ENCODE measurements at places on chromosomes 12 and 14. TPM values are rescaled to one million over a fixed set of nuclear protein-coding genes. Genes with fewer than 3 reads are reported as not detected.

DNA sequence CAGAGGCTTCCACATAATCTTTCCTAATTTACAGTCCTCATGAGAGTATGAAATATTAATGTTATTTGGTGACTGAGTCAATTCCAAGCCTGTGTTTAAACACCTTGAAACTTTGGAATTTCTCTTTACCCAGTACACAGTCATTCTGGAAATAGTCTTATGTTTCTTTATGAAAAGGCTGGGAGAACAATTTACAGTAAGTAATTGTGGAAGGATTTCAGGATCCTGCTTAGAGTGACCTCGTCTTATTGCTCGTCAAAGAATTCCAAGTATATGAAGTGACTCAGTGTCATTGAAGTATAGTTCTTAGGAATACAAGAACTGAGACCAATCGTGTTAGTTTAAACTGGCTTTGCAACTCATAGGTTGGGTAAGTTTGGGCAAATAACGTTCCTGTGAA lies 634.2 kb downstream of the SLC16A7 start:
- no peak for DNase-seq
- H3K4me3 ChIP-seq: no peak overlapping the region
- no peaks in the 10 kb centered on the region for H3K4me1 ChIP-seq
- no peaks in the 10 kb centered on the region for H3K27me3 ChIP-seq

- H3K27me3 ChIP-seq: no peaks in the 10 kb centered on the region
- H3K27ac ChIP-seq: no peak overlapping the region
Observed at GRCh38 chr12:103020839-103021238, 63.4 kb downstream of the ASCL1 start.

DNA sequence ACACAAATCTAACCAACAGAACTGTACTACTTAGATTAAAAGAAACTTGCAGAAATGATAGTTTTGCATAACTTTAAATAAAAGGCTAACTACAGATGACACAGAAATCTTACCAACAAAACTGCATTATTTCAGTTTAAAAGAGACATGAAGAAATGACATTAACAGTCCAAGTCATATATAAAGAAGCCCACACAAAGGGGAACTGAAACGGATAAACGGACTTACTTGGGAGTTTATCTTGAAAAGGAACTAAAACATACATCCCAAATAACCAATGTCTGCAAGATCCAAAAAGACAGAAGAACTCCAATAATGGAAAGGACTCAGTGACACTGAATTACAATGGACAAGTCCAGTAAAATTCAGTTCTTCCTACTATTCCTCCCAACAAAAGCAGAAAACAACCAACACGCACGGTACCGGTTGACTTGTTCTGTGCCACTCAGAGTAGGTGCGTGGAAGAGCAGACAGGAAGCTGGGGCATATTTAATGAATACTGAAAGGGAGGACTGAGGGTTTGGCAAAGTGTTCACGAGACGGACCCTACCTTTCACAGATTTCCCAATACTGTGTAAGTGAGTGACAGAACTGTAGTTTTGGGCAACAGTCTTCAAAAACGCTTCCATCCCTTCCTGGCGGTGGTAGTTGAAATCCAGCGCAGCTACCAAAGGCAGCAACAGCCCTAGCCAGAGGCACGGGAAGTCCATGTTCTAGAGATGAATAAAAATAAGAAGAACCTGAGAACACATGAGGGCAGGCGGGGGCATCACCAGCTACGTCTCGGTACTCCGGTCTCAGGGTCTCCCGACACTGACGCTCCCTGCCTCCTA lies 627 bp downstream of the CPM start:
- peak overlapping the region; percentile 78 for H3K4me3 ChIP-seq
- DNase-seq: no peak
- no peaks in the 10 kb centered on the region for H3K27me3 ChIP-seq
- peak overlapping the region; percentile 74 for H3K27ac ChIP-seq
- no peaks in the 10 kb centered on the region for H3K36me3 ChIP-seq

GRCh38 chr12:69623970-69624369 lies 13.3 kb upstream of the LRRC10 start:
- H3K36me3 ChIP-seq: no peaks in the 10 kb centered on the region
- peak; percentile 84 for DNase-seq
- no peak overlapping the region for H3K4me3 ChIP-seq
- H3K27ac ChIP-seq: no peak overlapping the region
- H3K27me3 ChIP-seq: no peaks in the 10 kb centered on the region

LMO3 gene
- 27.6 TPM for total RNA-seq

A2M gene
- 75.0 TPM for total RNA-seq

DNA sequence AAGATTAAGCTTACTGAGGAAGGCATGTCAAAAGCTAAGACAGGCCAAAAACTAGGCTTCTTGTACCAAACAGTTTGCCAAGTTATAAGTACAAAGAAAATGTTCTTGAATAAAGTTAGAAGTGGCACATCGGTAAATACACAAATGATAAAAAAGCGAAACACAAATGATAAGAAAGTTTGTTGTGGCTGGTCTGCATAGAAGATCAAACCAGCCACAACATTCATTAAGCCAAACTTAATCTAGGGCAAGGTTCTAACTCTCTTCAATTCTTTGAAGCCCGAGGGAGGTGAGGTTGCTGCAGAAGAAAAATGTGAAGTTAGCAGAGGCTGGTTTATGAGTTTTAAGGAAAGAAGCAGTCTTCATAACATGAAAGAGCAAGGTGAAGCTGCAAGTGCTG lies 1119.6 kb upstream of the FLRT2 start:
- no peaks in the 10 kb centered on the region for H3K27me3 ChIP-seq
- DNase-seq: no peak
- no peaks in the 10 kb centered on the region for H3K36me3 ChIP-seq
- H3K4me3 ChIP-seq: no peak overlapping the region
- H3K4me1 ChIP-seq: no peaks in the 10 kb centered on the region
- H3K27ac ChIP-seq: no peak overlapping the region

DNA sequence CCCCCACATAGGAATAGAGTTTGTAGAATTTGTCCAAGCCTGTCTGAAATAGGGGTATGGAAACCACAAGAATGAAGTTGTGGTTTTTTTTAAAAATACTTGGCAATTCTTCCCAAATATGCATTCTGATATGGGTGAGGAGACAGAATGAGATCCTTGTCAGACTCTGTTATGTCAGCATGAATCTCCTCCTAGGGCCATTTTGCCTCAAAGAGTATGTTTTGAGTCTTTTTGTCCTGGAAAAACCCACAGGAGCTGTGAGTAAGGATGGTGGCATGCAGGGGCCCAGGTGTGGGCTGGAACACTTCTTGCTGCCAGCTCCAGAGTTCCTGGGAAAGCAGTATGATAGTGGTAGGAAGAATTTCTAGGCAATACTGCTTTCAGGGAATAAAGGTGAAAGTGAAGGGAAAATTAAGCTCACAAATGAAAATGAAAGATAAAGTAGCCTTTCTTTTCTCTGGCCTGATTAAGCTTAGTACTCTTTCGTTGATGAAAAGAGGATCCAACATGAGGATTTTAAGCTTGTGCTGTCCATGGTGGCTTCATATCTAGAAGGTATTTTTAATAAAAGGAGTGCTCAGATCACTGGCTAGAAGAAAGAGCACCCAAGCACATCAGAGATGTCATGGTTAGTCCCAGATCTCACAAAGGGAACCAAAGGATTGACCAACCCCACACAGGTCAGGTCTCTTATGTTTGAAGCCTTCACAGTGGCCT lies 130.8 kb downstream of the LLPH start:
- no peak overlapping the region for H3K4me3 ChIP-seq
- no peaks in the 10 kb centered on the region for H3K4me1 ChIP-seq
- no peak for DNase-seq
- no peak overlapping the region for H3K27ac ChIP-seq

GRCh38 chr12:52992699-52993557 lies 13.3 kb upstream of the EIF4B start:
- H3K4me3 ChIP-seq: no peak overlapping the region
- H3K4me1 ChIP-seq: no peaks in the 10 kb centered on the region
- H3K36me3 ChIP-seq: no peaks in the 10 kb centered on the region
- H3K27ac ChIP-seq: no peak overlapping the region
- H3K27me3 ChIP-seq: no peaks in the 10 kb centered on the region
- no peak for DNase-seq

DNA sequence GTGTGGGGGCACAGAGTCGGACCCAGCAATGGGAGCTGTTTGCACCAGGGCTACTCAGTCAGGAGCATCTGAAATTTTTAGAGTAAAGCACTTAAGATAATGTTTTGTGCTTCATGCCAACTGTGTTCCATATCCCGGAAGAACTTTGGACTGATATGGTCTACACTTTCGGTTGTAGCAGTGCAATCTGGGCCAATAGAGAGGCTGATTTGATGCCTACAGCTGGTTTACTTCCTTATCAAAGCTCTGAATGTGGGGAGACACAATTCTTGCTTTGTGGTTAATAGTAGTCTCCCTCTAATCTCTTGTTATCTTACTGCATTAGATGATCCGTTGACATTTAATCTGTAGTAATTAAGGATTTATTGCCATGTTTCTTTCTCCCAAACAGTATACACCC lies 7.8 kb upstream of the VDR start:
- DNase-seq: no peak
- H3K27me3 ChIP-seq: no peaks in the 10 kb centered on the region

RPGRIP1 gene
- not detected for total RNA-seq

TBX3 gene
- 1.1 TPM for total RNA-seq

DNA sequence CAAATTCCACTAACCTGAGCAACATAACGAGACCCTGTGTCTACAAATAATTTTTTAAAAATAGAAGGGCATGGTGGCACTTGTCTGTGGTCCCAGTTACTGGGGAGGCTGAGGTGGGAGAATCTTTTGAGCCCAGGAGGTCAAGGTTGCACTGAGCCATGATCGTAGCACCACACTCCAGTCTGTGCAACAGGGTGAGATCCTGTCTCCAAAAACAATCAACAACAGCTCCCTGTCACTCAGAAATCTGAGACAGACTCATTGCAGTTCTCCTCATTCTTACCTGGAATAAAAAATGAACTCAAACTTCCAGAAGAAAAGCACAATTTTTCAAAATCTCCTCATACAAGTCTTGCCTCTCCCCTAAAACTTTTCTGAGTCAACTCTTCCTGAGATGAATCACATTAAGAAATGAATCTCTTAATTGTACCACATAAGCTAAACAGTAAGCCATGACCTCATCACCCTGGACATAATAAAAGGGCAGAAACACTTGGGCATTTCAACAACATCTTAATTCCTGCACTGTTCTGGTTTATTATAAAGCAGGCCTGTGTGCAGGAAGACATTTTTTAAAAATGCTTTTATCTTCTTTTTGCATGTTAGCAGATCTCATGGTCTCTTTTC lies 214.3 kb upstream of the CDKN3 start:
- no peak overlapping the region for H3K27ac ChIP-seq
- H3K36me3 ChIP-seq: no peaks in the 10 kb centered on the region
- no peaks in the 10 kb centered on the region for H3K4me1 ChIP-seq
- DNase-seq: no peak

EDDM3A gene
- not detected for total RNA-seq

DNA sequence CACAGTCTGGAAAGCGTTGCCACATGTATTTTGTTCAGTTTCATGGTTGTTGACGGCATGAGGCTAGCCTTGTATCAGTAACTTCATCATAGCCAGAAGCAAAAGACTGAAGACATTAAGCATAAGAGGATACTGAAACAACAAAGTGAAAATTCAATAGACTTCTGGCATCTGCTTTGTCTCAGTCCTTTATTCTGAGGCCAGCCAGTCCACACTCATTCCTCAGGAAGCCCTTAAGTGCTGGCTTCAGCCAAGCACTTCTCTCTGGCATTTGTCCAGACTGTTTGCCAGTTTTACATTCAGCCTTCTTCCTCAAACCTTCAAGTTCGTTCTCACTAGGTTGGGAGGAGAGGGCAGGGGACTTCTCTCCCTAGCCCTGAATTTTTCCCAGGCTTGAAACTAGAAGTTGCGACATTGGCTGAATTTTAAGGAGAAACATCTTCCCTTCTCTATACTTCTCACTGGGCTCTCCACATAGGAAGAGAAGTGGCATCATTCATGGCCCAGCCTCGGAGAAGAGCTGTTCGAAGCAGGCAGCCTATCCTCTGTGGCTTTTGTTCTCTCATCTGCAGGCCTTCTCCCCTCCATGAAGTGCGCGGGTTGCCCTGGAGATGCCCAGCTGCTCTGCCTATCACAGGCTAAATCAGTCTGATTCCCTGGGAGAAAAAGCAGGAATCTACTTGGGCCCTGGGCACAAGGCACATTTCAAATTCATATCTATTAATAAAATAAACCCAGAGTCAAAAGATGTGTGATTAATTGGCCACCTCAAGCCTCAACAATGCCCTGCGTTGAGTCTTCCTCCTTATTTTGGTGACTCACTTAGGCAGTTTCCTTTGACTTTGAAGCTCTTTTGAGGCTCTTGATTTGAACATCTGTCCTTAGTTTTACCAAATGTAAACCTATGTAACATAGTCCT lies 130.9 kb upstream of the PLEKHA5 start:
- no peak overlapping the region for H3K27ac ChIP-seq
- H3K4me3 ChIP-seq: no peak overlapping the region
- no peaks in the 10 kb centered on the region for H3K27me3 ChIP-seq
- H3K36me3 ChIP-seq: no peaks in the 10 kb centered on the region

DNA sequence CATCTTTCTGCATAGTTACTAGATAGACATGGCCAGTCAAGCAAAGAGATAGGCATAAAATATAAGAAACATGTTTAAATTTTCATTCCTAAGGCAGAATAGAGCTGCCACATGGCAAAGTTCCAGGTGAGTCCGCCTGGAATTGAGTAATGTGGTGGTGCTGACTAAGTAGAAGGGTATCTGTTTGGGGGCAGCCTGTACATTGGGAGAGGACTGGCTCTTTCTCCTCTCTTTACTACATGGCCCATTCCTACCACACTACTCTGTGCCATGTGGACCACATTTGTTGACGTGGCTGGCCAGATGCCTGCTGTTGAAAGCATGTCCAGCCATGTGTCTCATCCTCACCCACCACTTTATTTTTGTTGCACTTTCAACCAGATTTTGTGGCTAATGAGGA lies 354.0 kb downstream of the ETNK1 start:
- DNase-seq: no peak
- no peaks in the 10 kb centered on the region for H3K36me3 ChIP-seq
- no peak overlapping the region for H3K27ac ChIP-seq
- H3K4me3 ChIP-seq: no peak overlapping the region
- no peaks in the 10 kb centered on the region for H3K27me3 ChIP-seq

- H3K4me1 ChIP-seq: no peaks in the 10 kb centered on the region
- no peak for DNase-seq
- H3K27me3 ChIP-seq: no peaks in the 10 kb centered on the region
- H3K27ac ChIP-seq: no peak overlapping the region
- no peaks in the 10 kb centered on the region for H3K36me3 ChIP-seq
- no peak overlapping the region for H3K4me3 ChIP-seq
Observed at GRCh38 chr14:44777584-44777983, 184.2 kb downstream of the KLHL28 start.

DNA sequence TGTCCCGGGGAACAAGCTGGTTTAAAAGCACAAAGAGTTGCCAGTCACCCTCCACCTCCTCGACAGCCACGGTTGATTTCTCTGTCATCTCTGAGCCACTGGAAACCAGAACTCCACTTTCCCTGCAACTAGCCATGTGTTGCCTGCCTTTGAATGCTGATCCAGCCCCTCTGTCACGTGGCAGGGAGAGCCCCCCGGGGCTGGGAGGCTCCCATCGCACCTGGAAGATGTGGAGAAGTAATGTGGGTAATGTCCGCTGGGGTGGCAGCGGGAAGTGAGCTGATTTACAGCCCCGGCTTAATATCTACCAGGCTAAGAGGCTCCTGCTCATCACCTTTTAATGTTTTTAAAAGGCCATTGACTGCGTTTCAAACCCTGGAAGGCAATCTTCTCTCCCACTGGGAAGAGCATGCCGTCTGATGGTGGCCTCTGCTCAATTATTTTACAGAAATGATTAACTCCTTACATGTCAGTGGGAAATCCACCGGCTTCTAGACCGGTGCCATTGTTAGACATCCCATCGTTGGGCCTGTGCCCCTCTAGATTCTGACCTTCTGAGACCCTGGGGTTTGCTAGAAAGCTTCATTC lies 7.4 kb downstream of the PRIMA1 start:
- no peaks in the 10 kb centered on the region for H3K4me1 ChIP-seq
- no peak overlapping the region for H3K4me3 ChIP-seq
- no peak for DNase-seq
- no peaks in the 10 kb centered on the region for H3K36me3 ChIP-seq
- H3K27me3 ChIP-seq: no peaks in the 10 kb centered on the region

HOXC4 gene
- not detected for total RNA-seq

All from pancreas (tissue), 10 donors.